NCI-H1930 (cell line): ENCODE measurements at places on chromosomes 5 and 9.

DNA sequence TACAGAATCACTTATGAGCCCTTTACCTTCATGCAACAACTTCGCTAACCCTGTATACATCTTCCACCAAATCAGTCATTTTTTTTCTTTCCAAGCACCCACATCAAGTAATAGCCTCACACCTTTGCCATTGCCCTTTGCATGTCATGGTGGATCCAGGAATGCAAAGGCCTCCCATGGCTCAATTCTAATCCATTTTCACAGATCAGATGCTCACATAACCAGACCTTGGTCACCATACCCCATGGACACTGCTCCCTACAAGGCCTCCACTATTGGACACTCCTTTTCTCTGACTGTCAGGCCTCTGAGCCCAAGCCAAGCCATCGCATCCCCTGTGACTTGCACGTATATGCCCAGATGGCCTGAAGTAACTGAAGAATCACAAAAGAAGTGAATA is 179.5 kb downstream of the RASEF start:
- DNase-seq, result no peak

- DNase-seq, result no peak
Observed at GRCh38 chr5:159878988-159879471, 37.3 kb upstream of the ADRA1B start.

GRCh38 chr9:137083394-137084004 is 3.3 kb upstream of the MAN1B1 start:
- no peak for DNase-seq

DNA sequence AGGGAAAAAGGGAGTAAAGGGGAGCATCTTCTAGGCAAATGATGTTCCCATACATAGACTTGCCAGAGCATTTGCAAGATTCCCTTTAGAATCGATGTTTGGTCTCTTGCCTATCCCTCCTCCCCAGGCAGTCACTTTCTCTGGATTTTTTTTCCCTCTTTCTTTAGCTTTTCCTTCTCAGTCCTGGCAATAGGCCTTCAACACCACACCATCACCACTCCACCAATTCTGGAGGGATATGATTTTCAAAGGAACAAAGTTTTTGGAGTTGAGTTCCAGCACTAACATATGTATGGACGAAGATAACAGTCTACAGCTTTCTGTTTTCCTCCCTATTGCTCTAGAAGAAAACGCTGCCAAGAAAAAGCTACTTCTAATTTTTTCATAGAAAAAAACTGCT is 377.4 kb downstream of the PDE4D start:
- DNase-seq, result no peak

DNA sequence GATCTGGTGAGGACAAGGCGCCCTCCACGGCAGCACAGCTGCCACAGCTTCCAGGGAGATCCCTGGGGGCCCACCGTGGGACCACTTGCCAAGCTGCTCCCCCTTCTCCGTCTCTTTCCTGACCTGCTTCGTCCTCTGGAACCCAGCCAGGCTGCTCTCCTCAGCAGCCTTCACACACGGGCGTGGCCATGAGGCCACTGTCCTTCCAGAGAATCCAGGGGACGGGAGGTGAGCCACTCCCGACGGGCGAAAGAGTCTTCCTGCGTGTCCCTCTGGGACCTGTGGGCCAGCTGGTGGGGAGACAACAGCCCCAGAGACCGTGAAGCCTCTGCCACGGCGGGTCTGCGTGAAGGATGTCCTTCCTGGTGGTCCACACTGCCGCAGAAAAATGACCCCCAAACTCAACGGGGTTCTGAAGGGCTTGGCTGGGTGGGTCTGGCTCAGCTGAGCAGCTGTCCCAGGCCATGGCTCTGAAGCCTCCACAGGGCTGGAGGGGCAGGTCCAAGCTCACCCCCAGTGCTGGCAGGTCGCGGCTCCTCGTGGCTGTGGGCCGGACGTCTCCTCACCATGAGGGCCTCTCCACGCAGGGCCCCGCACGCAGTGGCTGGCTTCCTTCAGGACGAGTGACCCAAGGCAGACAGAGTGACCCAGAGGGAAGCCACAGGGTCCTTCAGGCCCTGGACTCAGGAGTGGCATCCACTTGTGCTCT is 47.4 kb upstream of the NKD2 start:
- DNase-seq, result no peak
